Left kidney (tissue), 8 donors: ENCODE measurements at places on chromosomes 5 and 9. TPM values are rescaled to one million over a fixed set of nuclear protein-coding genes. Genes with fewer than 3 reads are reported as not detected.

DNA sequence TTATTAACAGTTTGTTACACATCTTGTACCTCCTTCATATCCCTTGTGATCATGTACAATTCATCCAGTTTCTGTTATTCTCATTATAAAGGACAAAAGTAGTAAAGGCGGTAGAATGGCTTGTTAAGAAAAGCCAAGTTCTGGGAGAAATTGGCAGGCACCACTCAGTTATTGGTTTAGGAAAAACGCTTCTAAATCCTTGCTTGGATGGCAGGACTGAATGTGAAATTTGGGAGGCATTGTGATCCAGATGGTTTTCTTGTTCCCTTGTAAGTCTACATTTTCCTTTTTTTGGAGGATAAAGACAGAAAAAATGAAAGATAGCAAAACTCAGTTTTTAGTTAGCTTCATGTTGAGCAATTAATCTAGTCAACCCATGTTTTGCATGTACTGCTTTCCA is 130.2 kb downstream of the MAT2B start:
- no peak for DNase-seq

GRCh38 chr5:171315925-171316257 is 6.8 kb downstream of the TLX3 start:
- no peak for DNase-seq

ISOC1 gene
- 41.7 TPM for polyA plus RNA-seq

DNA sequence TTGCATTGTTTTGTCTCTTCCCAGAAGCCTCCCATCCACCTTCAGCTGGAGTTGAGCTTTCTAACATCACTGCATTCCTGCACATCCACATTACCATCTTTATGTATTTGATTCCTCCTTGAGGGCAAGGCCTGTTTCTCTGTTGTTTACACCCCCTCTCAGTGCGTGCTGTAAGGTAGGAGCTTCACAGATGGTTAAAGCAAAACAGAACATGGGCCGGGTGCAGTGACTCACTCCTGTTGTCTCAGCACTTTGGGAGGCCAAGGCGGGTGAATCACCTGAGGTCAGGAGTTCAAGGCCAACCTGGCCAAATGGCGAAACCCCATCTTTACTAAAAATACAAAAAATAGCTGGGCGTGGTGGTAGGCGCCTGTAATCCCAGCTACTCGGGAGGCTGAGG is 110.9 kb downstream of the KCNIP1 start:
- DNase-seq, result no peak

GPX8 gene
- polyA plus RNA-seq, result 90.2 TPM

DNA sequence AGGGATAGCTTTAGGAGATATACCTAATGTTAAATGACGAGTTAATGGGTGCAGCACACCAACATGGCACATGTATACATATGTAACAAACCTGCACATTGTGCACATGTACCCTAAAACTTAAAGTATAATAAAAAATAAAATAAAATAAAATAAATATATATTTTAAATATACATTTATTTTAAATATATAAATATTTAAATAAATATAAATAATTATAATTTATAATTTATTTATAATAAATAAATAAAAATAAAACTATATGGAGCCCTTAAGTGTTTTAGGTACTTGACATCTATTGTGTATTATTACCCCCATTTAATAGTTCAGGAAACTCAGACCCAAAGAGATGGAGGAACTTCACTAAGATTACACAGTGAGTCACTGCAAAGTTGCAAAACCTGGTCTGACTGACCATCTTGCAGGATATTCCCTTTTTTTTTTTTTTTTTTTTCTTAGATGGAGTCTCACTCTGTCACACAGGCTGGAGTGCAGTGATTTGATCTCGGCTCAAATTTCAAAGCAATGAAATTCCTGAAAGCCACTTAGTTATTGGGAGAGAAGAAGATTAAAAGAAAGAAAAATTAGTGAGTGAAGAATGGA is 5.8 kb upstream of the C5orf52 start:
- no peak for DNase-seq

GRCh38 chr5:132677191-132677590 is 3.4 kb downstream of the IL4 start:
- DNase-seq, result no peak

DNA sequence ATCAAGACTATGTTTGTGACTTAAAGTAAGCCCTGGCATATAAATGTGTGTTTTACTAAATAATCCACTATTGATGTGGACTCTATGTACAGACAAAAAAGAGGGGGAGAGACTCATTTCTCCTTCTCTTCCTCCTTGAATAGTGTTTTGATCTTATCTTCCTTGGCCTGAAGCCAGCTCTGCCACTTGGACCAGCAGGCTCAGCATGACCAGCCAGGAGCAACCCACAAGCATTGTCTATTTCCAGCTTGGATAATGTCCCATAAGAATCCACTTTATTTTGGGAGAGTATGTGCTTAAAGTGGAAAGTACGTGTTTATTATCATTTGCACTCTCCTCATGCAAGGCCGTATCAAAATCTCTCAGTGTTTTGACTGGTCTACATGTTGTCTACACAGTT is 23.8 kb upstream of the SLC46A2 start:
- no peak for DNase-seq

DNA sequence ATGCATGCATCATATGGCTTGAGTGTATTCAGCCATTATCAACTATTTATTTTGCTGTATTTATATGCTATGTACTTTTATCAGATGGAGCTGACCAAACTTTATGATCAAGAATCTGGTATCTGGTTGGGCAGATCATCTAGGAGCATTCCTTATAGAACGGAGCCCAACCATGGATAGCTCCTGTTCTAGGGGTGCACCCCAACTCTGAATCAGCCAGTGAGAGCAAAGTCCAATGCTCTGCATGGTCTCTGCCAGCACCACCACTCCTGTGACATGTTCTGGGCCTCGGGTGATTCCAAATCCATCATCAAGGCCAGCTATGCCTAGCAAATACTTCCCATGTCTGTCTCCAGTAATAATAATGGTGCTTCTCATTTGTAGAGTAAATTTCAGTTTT is 517.5 kb downstream of the AGTPBP1 start:
- DNase-seq, result no peak

NUTM2F gene
- not detected for polyA plus RNA-seq

GRCh38 chr5:7010591-7010990 is 297.4 kb downstream of the TENT4A start:
- DNase-seq, result peak; percentile 27

GRCh38 chr9:129284607-129285291 is 106.7 kb upstream of the IER5L start:
- no peak for DNase-seq

DNA sequence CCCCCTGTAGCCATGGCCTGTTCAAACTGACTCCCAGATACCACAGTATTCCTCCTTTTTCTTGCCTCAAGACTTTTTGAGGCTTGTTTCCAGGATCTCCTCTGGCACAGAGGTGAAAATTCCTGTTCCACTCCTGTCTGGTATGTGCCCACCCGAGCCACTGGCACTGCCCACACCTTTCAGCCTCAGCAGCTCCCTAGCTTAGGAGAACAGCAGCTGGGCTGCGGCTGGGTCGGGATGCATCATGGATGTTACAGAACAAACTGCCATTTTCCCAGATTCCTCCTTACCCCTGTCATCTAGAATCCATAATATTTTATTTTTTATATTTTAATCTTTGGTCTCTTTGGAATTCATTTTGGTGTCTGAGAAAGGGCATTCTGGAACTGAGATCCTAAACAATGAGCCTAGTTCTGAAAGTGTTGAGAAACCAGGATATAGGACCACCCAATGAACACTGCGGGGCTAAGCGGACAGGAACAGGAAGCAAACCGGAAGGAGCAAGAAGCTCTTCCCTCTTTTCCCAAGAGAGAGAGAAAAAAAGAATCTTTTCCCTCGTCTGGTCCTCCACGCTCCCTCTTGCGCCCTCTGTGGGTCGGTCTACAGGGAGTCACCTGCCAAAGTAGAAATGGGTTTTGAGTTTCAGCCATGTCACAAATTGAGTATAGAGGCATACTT is 12.5 kb downstream of the OR2S2 start:
- peak; percentile 82 for DNase-seq

DNA sequence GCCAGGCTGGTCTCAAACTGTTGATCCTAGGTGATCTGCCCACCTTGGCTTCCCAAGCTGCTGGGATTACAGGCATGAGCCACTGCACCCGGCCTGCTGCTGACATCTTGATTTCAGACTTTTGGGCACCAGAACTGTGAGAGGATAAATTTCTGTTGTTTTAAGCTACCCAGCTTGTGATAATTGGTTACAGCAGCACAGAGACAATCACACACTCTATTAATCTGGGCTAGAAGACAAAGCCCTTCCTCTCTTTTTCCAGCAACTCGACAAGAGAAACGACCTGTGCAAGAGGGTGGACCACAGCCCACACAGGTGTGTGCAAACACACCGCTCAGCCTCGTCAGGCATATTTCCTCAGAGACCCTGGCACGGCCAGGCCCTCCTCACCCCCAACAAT is 4.5 kb downstream of the ANKRD55 start:
- no peak for DNase-seq

- peak; percentile 24 for DNase-seq
Measured at GRCh38 chr5:75862872-75863271, 145.6 kb upstream of the POC5 start.

BARHL1 gene
- polyA plus RNA-seq, result not detected

CD72 gene
- polyA plus RNA-seq, result 3.6 TPM

MRPL50 gene
- 26.9 TPM for polyA plus RNA-seq

- DNase-seq, result no peak
Measured at GRCh38 chr5:17619354-17619753, 9.2 kb downstream of the TAF11L12 start.

PCA3 gene
- polyA plus RNA-seq, result 0.96 TPM

DNA sequence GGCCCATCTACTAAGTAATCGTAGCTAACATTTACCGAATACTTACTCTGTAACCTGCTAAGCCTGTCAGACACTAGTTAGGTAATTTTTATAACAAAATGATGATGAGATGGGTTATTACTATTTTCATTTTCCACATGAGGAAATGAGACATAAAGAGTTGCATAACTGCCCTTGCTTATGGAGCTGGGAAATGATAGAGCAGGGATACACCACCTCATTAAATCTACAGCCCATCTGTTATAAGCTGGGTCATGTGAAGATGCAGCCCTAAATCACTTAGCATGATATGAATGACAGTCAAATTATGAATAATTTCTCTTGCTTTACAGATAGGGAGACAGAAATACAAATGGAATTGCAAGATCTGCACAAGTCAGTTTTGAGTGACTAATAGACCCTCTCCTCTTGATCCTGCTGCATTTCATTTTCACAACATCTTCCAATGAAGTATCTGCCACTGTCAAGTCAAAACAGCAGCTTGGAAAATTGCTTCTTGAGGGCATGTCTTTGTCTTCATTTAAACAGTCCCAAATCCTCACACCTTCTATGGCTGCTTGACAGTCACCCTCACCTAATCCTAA is 364.7 kb downstream of the PRELID2 start:
- DNase-seq, result no peak
